ENCODE measurements at places on chromosomes 6 and 20.
A peak's percentile ranks its signal among the peaks of the same experiment; 100 is the strongest.

- no peak for DNase-seq
Measured at GRCh38 chr6:118815495-118815894, 78.5 kb upstream of the ASF1A start.

DNA sequence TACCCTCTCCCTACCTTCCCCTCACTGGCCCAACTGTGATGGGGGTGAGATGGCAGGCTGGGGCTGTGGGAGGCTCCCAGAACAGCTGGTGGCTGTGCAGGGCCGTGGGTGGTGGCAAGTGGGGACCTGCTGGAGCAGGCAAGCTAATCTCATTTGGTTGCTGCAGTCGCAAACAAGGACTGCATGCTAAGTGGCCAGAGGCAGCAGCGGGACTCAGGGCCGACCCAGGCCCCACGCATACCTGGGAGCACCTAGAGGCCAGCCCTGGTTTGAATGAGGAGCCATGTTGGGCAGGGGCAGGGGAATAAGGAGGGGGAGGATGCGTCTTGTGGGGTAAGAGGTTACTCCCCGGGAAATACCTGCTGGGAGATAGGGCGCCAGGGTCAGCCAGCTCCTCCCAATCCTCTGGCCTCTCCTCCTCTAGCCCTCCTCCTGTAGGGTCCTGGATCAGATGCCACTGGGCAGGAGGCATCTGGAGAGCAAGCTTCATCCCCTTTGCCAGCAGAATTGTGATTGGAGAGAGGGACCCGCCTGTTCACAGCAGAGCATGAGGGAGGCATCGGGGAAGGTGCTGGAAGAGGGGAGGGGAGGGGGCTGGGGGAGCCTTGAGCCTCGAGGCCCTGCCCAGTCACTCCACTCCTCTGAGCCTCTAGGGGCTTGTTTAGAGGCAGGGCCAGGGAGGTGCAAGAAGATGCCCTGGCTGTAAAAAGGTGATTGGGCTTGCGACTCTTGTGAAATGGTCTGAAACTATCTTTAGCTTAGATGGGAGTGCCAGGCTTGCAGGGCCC, 24.3 kb upstream of the CDH22 start:
- no peak for DNase-seq

DNA sequence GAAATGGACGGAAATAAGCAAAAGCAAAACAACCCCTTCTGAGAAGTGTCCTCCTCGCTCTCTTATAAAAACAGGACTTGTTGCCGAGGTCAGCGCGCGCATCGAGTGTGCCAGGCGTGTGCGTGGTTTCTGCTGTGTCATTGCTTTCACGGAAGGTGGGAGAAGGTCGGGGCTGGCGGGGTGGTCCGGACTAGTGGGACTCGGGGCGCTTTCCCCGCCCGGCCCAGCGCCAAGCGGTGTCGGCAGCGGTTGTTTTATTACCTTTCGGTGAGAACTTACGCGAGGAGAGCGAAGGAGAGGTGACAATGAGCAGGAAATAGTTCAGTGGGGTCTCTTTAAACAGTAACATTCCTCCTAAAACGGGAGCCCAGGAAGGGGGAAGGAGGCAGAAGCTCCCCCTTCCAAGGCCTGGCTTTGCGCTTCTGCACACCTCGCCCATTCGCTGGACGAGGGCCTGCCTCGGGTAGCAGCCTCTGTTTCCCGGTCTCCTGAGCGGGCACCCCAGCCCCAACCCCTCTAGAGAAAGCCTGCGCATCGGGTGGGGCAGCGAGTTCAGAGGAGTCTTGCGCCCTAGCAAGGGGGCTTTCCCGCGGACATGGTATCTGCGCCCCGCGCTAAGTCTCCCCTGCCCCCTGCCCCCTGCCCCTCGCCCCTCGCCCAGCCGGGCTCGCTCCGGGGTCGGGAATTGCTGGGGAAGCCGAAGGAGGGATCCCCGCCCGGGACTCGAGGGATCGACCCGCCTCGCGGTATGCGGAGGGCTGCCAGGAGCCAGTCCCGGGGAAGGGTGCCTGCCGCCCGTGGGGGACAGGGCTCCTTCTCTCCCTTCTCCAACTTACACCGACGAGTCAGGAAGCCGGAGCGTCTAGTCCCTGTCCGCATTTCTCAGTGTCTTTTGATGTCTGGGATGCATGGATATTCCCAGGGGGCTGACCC, 1.2 kb upstream of the TBXT start:
- DNase-seq, result no peak

DNA sequence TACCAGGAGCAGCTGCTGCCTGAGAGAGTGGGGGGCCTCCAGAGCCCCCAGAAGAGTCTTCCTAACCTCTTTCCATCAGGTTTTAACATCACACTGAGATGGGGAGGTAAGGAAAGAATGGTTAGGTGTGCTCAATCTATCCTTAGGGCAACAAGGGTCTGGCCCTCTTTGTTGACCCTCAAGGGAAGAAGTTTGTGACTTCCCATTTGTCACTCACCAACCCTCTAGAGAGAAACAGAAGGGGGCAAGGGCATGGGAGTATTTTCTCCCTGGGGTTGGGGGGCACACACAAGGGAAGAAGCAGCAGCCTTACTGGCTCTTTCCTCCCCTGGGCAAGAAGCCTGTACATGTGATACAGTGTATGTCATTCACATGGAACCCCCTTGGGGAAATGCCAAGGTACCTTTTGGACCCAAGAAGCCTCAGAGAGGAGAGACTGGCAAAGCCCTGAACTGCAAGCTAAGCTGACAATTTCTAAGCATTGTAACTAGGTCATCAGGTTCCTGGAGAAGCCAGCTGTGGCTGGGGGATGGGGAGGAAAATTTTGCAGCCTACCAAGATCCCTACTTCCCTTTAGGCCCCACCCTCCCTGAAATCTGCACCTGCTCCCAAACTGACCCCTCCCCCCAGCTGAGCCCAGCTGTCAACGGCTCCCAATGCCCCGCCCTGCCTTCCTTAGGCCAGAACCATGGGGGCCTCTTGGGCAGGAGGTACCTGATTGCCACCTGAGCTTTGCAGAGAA, 14.5 kb downstream of the BCL2L1 start:
- DNase-seq, result peak; percentile 72

DNA sequence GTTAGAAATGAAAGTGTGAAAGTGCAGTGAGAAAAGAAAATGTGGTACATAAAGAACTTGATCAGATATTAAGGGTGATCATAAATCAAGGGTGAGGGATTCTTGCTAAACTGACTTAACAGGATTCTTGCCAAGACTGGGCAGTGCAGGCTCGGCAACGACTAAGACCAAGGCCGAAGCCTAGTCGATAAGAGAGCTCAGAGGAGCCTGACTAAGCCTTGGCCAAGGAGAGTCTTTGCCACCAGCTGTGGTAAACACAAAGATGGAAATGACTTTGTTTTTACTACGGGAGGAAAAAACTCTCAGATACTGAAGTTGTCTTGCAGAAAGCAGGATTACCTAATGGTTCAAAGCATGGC, 196.6 kb downstream of the LY86 start:
- DNase-seq, result no peak
